ENCODE measurements at places on chromosomes 12 and 14.

DNA sequence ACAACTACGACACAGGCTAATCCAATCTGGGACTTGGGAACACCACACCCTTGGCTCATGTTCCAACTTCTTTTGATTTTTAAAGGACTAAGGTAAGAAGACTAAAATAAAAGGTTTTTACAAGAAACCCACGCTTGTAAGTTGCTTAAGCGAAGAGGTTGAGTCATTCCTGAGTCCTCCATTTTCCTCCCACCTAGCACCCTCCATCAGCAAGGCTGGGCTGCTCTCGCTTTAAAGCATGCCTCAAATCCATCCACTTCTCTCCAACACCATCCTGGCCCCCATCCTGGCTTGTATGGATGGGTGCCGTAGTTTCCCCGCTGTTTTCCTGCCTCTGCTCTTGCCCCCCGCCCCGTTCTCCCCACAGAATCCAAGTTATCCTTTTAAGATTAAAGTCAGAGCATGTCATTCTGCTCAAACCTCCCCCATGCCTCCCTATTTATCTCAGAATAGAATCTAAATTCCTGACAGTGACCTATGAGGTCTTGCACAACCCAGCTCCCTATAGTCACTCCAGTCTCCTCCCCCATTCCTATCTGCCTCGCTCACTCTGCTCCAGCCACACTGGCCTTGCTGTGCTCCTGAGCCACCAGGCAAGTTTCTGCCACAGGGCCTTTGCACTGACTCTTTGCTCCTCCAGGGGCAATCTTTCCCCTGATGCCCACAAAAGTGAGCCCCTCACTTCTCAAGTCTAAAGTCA, 34.5 kb downstream of the SCARB1 start:
- DNase-seq: no peak

DNA sequence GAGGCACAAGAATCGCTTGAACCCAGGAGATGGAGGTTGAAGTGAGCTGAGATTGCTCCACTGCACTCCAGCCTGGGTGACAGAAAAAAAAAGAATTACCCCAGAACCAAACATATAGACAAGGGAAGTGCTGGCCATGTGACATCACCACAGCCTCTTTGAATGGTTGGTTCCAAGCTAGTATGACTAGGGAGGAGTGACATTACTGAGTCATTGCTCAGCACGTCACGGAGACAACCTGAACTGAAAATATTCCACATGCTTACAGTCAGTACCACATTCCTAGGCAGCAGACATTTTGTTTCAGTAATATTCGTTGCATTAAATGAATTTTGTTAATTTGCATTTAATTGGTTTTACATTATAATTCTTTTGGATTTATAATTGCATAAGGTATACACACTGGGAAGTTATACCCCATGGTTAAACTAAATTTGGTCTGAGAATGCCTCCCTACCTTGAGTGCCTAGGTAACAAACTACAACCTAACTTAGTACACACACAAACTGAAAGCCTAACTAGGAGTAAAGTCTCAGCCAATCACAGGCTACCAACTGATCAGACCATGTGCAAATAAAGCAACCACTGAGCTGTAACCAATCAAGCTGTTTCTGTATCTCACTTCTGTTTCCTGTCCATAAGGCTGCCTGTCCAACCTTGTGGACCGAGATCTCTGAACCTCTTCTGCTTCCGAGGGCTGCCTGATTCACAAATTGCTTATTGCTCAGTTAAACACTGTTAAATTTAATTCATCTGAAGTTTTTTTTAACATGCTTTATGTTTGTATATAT, 164.4 kb downstream of the CAND1 start:
- no peak for DNase-seq

DNA sequence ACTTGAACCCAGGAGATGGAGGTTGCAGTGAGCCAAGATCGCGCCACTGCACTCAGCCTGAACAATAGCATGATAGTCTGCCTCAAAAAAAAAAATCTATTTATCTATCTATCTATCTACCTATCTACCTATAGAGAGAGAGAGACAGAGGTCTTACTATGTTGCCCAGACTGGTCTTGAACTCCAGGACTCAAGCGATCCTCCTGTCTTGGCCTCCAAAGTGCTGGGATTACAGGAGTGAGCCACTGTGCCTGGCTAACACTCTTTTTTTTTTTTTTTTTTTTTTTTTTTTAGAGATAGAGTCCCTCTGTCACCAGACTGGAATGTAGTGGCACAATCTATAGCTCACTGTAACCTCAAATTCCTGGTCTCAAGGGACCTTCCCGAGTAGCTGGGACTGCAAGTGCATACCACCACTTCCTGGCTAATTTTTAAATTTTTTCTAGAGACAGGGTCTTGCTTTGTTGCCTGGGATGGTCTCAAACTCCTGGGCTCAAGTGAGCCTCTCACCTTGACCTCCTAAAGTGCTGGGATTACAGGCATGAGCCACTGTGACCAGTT, 1.9 kb downstream of the FAM186A start:
- DNase-seq: no peak

GRCh38 chr12:113816866-113817265, 149.3 kb downstream of the RBM19 start:
- no peak for DNase-seq

- no peak for DNase-seq
Observed at GRCh38 chr14:65153101-65153500, 50.8 kb upstream of the MAX start.

DNA sequence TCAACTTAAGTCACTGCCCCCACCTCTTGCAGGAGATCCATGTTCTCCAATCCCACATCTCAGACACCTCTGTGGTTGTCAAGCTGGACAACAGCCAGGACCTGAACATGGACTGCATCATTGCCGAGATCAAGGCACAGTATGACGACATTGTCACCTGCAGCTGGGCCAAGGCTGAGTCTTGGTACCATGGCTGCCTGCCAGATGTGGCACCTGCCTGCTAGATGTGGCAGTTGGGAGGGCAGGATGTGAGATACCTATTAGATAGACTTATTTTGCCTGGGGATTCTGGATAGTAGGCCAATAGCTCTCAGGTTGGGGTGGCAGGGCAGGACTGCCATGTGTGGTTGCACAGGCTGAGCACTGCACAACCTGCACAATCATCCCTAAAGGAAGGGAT, 7.9 kb upstream of the KRT86 start:
- DNase-seq: no peak

DNA sequence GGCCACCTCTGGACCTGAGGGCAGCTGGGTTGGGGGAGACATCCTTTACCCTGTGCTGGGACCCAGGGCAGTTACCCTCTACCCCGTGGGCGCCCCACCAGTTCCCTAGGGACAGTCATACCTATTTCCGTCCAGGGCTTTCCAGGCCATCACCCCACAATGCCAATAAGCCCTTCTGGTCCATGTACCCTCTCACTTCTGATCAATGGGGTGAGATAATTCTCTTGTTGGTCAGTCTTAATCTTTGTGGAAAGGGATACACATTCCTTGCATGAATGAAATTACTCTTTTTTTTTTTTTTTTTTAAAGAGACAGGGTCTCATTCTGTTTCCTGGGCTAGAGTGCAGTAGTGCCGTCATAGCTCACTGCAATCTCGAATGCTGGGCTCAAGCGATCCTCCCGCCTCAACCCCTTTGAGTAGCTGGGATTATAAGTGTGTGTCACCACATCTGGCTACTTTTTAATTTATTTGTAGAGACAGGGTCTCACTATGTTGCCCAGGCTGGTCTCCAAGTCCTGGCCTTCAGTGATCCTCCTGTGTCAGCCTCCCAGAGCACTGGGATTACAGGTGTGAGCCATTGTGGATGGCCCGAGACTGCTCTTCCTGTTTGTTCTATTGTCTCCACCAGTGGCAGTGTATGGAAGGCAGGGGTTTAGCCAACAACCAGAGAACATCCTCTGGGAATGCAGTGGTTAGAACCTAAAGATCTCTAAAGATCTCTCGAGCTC, 46.3 kb upstream of the STON2 start:
- no peak for DNase-seq

DNA sequence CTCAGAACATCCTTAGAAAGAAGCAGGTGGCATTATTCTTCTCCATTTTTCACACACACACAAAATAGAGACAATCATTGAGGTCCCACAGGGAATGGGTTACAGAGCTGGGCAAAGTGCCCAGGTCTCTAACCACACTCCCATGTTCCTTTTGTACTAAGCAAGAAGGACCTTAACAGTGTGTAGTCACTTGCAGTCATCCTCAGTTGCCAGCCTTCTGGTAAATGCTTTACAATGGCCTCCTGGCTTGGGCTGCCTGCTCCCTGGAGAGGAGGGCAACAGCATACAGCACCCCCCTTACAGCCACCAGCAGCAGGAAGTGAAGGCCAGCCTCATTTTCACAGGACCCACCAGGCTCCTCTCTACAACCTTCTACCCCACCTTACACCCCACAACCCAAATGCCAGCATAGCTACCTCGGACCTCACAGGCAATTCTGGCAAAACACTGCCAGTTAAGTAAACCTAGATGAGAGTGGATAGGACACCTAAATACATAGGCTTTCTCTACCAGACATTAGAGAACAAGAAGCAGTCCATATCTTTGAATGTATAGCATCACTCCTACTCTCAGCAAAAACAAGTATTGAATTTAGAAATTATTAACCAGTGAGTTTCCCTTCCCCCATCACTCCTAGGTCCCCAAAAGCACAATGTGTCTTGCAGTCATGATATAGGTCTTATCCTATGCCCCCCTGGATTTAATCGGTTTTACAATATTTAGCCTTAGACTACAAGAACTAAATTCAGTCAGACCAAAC, 88.1 kb downstream of the PPP2R5E start:
- DNase-seq: no peak
